ENCODE measurements at places on chromosomes 3 and 15.

DNA sequence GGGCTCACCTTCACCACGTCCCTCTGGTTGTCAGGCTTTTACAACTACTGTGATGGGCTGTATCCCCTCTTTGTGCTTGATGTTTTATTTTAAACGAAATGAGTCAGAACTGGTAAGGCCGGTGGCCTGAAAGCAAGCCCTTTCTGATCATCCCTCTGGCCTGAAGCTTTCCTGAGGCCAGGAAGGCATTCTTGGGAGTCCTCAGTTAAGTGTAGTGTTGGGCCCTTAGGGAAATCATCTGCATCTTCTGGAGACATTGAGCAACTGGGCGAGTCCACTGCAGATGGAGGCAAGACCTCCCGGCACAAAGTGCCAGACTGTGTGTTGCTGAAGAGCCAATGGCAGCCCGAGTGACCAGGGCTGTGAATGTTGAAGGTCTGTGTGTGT, 33.0 kb upstream of the AMOTL2 start:
- DNase-seq = no peak

DNA sequence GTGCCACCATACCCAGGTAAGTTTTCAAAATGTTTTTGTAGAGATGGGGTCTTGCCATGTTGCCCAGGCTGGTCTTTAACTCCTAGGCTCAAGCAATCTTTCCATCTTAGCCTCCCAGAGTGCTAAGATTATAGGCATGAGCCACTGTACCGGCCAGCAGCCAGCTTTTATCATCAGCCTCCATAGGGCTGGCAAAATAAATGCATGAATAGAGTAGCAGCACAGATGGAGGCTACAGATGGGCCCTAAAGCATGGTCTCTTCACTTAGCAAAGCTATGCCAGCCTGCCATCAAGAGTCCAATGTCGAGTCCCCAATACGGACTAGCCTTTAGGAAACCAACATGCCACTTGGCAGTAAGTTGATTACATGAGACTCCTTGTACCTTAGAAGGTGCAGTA, 63.8 kb downstream of the CNTN3 start:
- DNase-seq = no peak

GRCh38 chr3:58429657-58430056, 4.0 kb downstream of the PDHB start:
- DNase-seq = no peak

DNA sequence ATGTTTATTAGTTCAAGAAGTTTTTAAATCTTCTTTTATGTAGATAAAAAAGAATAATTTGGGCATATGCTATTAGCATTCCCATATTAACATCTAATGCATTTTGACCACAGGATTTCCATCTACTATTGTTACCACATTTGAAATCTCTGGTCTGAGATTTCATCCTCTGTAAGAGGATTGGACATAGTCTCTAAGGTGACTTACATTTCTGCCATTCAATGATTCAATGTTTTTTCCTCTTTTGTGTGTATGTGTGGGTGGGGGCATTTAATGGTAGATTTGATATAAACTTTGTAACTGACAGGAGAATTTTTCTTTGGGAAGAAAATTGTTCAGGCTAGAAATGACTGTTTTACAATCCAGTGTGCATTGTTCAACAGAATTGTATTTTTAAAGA, 307.3 kb upstream of the RBMS3 start:
- no peak for DNase-seq
